ENCODE measurements at places on chromosomes 2 and 18. TPM values are rescaled to one million over a fixed set of nuclear protein-coding genes. Genes with fewer than 3 reads are reported as not detected.

Gene NFATC1
- 17.6 TPM for total RNA-seq

Gene HJURP
- total RNA-seq: 83.7 TPM

Gene TMEFF2
- 2.3 TPM for total RNA-seq

Gene SNTG2
- total RNA-seq: 27.8 TPM

Gene NGEF
- total RNA-seq: 5.4 TPM

Gene NMUR1
- 0.44 TPM for total RNA-seq

GRCh38 chr2:126643431-126643830, 12.5 kb upstream of the GYPC start:
- peaks cover 20% of the 10 kb centered on the region for H3K4me1 ChIP-seq
- no peak overlapping the region for H3K27ac ChIP-seq
- peak; percentile 23 for DNase-seq
- H3K36me3 ChIP-seq: no peaks in the 10 kb centered on the region
- H3K27me3 ChIP-seq: no peaks in the 10 kb centered on the region

GRCh38 chr2:60319031-60319547, 234.4 kb downstream of the BCL11A start:
- no peak for DNase-seq
- H3K27ac ChIP-seq: no peak overlapping the region
- H3K36me3 ChIP-seq: no peaks in the 10 kb centered on the region
- no peak overlapping the region for H3K4me3 ChIP-seq

DNA sequence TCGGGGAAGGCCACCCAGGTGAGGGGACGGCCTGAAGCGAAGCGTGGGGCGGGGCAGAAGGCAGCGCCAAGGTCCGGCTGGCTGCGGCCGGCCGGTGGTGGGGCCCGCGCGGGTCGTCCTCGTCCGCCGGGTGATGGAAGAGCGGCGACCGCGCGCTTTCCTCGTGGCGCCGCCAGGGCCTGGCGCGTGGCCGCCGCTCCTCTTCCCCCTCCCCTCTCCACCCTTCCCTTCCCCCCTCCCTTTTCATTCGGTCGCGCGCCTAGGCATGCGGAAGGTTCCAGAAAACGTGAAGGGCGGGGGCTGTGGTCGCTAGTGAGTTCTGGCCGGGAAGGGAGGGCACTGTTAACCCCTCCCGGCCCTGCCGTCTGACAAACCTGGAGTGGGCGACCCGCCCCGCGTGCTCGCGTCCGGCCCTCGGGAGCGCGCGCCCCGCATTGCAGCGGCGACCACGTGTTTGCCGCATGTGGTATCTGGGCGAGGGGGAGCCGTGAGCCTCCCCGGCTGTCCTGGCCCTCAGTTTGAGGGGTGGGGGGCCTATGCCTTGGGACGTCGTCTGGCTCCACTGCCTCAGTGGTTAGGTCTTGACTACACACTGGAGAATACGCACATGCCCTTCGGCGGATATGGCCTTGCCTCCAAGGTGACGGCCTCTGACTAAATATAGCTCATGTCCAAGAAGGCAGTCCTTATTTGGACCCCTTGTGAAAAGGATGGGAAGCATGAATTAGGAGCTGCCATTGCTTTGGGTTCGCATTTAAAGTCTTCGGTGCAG, 579 bp downstream of the MAT2A start:
- peak overlapping the region; percentile 97 for H3K4me3 ChIP-seq
- peaks cover 57% of the 10 kb centered on the region for H3K4me1 ChIP-seq

GRCh38 chr2:57397550-57398360, 648.9 kb upstream of the VRK2 start:
- H3K4me1 ChIP-seq: peaks cover 6% of the 10 kb centered on the region
- no peaks in the 10 kb centered on the region for H3K36me3 ChIP-seq
- H3K27me3 ChIP-seq: no peaks in the 10 kb centered on the region
- H3K27ac ChIP-seq: no peak overlapping the region

- DNase-seq: no peak
- H3K27me3 ChIP-seq: peaks cover 6% of the 10 kb centered on the region
- H3K36me3 ChIP-seq: no peaks in the 10 kb centered on the region
- H3K4me1 ChIP-seq: peaks cover 10% of the 10 kb centered on the region
Observed at GRCh38 chr2:240237609-240238174, 97.2 kb upstream of the OTOS start.

- no peak for DNase-seq
- peaks cover 41% of the 10 kb centered on the region for H3K36me3 ChIP-seq
- no peak overlapping the region for H3K4me3 ChIP-seq
- H3K4me1 ChIP-seq: peaks cover 6% of the 10 kb centered on the region
Observed at GRCh38 chr18:21593540-21594257, 6.8 kb downstream of the ESCO1 start.

DNA sequence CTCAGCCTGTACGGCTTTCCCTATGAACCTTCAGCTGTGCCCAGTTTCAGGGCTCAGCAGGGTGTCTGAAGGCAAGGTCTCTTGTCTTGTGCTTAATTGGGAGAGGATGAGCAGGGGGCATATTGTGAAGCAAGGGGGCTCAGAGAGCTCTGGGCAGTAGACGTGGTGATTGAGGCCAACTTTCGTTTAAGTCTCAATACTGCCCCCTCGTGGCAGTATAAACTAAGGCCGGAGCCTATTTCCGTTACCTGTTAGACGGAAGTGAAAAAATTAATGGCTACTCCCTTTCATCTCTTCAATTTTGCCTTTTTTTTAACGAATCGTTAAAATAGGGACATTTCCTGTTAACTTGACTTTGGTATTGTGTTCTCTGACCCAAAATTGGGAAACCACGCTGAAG, 193.4 kb downstream of the TDRD15 start:
- peaks cover 4% of the 10 kb centered on the region for H3K4me1 ChIP-seq
- H3K27me3 ChIP-seq: no peaks in the 10 kb centered on the region
- peak; percentile 61 for DNase-seq
- H3K36me3 ChIP-seq: no peaks in the 10 kb centered on the region

- no peak overlapping the region for H3K27ac ChIP-seq
- H3K4me3 ChIP-seq: no peak overlapping the region
- DNase-seq: peak; percentile 85
- H3K36me3 ChIP-seq: no peaks in the 10 kb centered on the region
- H3K27me3 ChIP-seq: peaks cover 27% of the 10 kb centered on the region
- H3K4me1 ChIP-seq: peaks cover 5% of the 10 kb centered on the region
Observed at GRCh38 chr18:36296650-36297416, 680 bp upstream of the FHOD3 start.

- H3K4me1 ChIP-seq: 0 out of 2 replicates have a peak, but pooled peaks cover 6% of the 10 kb centered on the region
- no peak for DNase-seq
- no peaks in the 10 kb centered on the region for H3K27me3 ChIP-seq
- H3K36me3 ChIP-seq: no peaks in the 10 kb centered on the region
- no peak overlapping the region for H3K27ac ChIP-seq
Observed at GRCh38 chr18:66994790-66995189, 390.9 kb upstream of the CDH19 start.

- no peak overlapping the region for H3K27ac ChIP-seq
- H3K4me1 ChIP-seq: peaks cover 22% of the 10 kb centered on the region
- no peaks in the 10 kb centered on the region for H3K27me3 ChIP-seq
- no peaks in the 10 kb centered on the region for H3K36me3 ChIP-seq
- no peak for DNase-seq
- H3K4me3 ChIP-seq: no peak overlapping the region
Observed at GRCh38 chr2:134244587-134244986, 9.3 kb upstream of the MGAT5 start.

DNA sequence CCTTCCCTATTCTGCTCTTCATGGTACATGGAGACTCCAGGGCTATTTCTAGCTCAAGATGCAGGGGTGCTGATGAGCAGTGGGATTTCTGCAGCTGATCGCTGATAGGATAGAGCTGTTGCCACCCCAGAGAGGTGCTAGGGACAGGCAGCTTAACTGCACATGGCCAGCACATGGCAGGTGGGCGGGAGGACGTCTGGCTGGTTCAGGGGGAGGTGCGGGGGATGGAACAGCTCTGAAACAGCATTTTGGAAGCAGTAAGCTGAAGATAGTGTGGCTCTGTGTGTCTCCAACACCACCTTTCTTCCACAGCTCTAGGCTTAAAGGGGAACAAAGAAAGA, 151.9 kb upstream of the PELI1 start:
- H3K36me3 ChIP-seq: peaks cover 6% of the 10 kb centered on the region
- peaks cover 9% of the 10 kb centered on the region for H3K4me1 ChIP-seq
- no peak for DNase-seq
- H3K27ac ChIP-seq: no peak overlapping the region

DNA sequence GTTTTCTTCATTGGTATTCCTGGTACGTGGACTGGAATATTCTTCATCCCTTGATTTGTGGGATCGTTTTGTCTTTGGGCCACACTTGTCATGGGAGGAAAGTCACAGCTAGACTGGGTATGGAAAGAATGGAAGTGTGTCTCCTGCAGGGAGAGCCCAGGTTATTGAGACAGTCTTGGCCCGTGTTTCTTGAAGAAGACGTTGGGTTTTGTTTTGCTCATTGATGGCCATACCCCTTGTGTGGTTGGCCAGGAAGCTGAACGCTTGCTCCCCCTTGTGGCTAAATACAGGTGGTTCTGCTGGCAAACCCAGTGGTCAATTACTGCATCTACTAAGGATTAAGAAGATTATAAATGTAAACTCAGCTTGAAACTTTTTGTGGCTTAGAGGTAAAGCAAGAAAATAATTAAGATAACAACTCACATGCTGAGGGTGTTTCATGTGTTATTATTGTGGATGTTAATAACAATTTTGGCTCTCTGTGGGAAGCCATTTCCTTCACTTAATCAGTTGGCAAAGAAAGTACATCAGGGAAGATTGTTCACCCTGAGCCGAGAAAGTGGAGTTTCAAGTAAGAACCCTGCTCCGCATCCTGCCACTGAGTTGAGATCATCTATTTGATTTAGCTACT, 91.8 kb downstream of the NEDD4L start:
- H3K4me3 ChIP-seq: no peak overlapping the region
- H3K4me1 ChIP-seq: peaks cover 52% of the 10 kb centered on the region
- DNase-seq: peak; percentile 74
- no peaks in the 10 kb centered on the region for H3K27me3 ChIP-seq

- no peak overlapping the region for H3K4me3 ChIP-seq
- H3K36me3 ChIP-seq: no peaks in the 10 kb centered on the region
- H3K4me1 ChIP-seq: peaks cover 9% of the 10 kb centered on the region
- H3K27ac ChIP-seq: no peak overlapping the region
- DNase-seq: no peak
- no peaks in the 10 kb centered on the region for H3K27me3 ChIP-seq
Observed at GRCh38 chr2:227411320-227411989, 23.7 kb upstream of the SCYGR1 start.

DNA sequence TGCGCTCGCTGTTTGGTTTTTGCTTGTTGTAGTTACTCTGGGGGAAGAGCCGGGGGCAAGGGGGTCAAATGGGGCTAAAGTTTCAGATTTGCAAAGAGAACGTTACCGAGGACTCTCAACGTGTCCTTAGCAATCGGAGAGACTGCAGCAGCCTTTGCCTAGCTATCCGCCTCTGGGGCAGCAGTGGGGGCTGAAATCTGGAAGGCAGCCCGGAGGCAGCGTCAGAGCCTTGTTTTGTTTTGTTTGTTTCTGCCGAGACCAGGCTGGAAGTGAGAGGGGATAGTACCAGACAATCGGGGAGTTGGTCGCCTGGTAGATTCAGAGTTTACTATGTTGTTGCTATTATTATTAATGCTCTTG, 1.2 kb downstream of the CDH20 start:
- H3K27ac ChIP-seq: no peak overlapping the region
- peaks cover 36% of the 10 kb centered on the region for H3K27me3 ChIP-seq
- H3K4me1 ChIP-seq: peaks cover 33% of the 10 kb centered on the region
- H3K4me3 ChIP-seq: peak overlapping the region; percentile 89

DNA sequence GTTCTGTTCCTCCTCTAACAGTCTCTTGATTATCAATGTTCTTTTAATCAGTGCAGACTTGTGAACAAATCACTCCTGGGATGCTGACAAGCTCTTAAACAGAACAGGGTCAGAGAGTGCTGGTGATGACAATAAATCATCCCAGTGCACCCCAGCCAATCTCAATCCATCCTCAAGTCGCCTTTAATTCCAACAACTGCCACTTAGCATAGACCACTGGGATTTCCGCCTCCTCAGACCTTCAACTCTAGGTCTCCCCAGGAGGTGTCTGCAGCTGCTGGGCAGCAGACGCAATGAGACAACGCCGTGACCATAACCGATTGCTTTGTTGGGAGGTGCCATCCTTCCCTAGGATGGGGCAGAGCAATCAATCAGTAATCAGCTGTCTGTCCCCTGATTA, 184.2 kb upstream of the ACAA2 start:
- H3K36me3 ChIP-seq: no peaks in the 10 kb centered on the region
- H3K27ac ChIP-seq: no peak overlapping the region
- peaks cover 9% of the 10 kb centered on the region for H3K4me1 ChIP-seq
- DNase-seq: no peak
- no peaks in the 10 kb centered on the region for H3K27me3 ChIP-seq
- no peak overlapping the region for H3K4me3 ChIP-seq

GRCh38 chr2:135798275-135798705, 38.7 kb downstream of the LCT start:
- H3K27me3 ChIP-seq: no peaks in the 10 kb centered on the region
- no peak overlapping the region for H3K4me3 ChIP-seq
- no peak overlapping the region for H3K27ac ChIP-seq

DNA sequence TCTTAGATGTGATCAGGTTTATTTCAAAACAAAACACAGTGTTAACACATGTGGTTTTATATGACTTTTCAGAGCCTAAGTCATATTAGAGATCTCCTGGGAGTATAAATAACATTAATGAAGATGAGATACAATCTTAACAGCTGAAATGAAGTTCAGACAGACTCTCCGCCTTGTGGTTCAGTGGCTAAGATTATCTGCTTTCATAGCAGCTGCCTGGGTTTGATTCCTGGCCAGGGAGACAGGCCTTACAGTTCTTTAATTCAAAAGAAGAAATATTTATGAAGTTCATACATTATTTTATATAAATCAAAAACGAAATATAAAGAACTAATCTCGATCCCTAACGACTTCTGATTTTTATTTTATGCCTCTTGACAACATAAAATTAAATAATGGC, 35.2 kb upstream of the TTC32 start:
- no peaks in the 10 kb centered on the region for H3K27me3 ChIP-seq
- H3K27ac ChIP-seq: no peak overlapping the region
- H3K4me3 ChIP-seq: no peak overlapping the region
- DNase-seq: no peak
- no peaks in the 10 kb centered on the region for H3K4me1 ChIP-seq

- H3K4me3 ChIP-seq: no peak overlapping the region
- H3K27me3 ChIP-seq: no peaks in the 10 kb centered on the region
Observed at GRCh38 chr2:37635504-37636380, 35.7 kb downstream of the CDC42EP3 start.

DNA sequence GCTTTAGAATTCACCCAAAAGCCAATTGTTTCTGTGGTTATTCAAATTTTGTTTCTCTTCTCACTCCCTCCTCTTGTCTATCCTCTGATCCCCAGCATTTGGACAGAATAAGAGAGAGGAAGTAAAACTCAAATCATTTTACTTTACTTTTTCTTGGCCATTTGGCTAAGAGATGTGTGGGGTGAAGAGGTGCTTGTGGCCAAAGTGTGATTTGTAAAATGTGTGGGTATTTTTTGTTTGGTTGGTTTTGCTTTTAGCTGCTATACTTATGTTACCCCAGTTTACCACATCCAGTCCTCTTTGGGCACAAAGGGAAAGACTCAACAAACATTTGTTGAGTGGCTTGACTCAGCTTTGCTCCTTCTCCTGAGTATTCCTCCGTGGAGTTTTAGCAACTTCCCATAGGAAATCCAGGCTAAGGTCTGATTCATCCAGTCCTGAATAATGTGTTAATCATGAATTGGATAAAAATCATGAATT, 109.1 kb upstream of the CYP1B1 start:
- H3K27ac ChIP-seq: no peak overlapping the region
- H3K4me3 ChIP-seq: no peak overlapping the region
- DNase-seq: no peak
- no peaks in the 10 kb centered on the region for H3K27me3 ChIP-seq
- H3K4me1 ChIP-seq: peaks cover 3% of the 10 kb centered on the region

Measured in WTC11 (cell line).